Activated T-helper 17 cell treated with anti-CD3 and anti-CD28 coated beads, Interleukin-2, amount 50 U/mL, for 72 hours (primary cell): ENCODE measurements at places on chromosomes 7 and 10. TPM values are rescaled to one million over a fixed set of nuclear protein-coding genes. Genes with fewer than 3 reads are reported as not detected.
A peak's percentile ranks its signal among the peaks of the same experiment; 100 is the strongest.

GRCh38 chr10:96690755-96691730, 29.3 kb downstream of the PIK3AP1 start:
- ATAC-seq = peak; percentile 25

DNA sequence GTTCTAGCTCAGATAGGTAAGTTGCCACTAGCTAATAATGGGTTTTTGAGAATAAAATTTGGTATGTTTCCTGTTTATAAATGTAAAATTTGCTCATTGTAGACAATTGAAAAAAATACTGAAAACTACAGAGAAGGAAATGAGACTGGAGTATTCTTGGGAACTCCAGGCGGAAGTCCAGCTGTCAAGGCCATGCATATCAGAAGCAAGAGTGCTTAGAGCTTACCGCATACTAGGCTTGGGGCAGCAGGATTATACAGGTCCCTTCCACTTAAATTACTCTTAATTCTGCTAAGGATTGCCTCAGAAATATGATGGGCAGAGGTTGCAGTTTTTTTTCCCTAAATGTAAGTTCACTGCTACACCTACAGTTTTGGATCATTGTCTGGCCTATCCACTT, 26.6 kb downstream of the UMAD1 start:
- ATAC-seq = no peak

- ATAC-seq = no peak
Measured at GRCh38 chr10:29767968-29768367, 133.2 kb upstream of the SVIL start.

DNA sequence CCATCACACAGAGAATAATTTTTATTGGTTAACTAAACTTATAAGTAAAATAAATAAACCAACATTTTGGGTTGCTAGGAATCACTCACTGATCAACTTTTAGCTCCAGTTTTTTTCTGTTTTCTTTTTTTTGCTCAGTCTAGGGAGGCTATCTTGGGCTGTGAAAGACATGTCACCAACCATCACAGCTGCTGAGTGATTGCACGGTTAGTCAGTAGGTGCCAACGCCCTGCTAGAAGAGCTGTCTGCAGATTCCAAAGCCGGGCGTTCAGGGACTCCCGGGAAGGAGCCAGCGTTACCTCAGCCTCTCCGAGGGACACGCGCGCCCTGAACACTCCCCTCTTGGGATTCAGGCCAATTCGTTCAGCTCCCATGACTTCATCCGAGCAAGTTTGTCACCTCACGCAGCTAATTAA, 604 bp upstream of the STAM start:
- peak; percentile 18 for ATAC-seq

GRCh38 chr10:129725890-129726631, 238.0 kb downstream of the EBF3 start:
- ATAC-seq = no peak

GRCh38 chr7:4837041-4837802, 24.6 kb downstream of the PAPOLB start:
- ATAC-seq = no peak

DNA sequence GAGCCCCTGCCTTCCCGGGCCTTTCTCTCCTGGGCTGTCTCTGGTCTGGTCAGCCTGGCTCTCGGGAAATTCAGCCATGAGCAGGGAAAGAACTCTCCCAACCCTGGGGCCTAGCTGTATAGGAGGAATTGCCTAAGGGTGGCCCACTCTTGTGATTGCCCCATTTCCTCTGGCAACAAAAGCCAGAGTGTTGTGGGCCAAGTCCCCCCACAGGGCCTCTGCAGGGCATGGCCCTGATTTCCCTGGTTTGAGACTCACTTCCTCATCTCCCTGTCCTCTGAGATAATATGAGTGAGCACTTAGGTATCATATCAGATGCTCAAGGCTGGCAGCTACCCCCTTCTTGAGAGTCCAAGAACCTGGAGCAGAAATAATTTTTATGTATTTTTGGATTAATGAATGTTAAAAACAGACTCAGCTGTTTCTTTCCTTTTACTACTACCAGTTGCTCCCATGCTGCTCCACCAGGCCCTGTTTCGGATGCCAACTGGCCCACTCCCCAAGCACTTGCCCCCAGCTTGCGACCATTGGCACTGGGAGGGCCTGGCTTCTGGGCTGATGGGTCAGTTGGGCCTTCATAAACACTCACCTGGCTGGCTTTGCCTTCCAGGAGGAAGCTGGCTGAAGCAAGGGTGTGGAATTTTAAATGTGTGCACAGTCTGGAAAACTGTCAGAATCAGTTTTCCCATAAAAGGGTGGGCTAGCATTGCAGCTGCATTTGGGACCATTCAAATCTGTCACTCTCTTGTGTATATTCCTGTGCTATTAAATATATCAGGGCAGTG, 11.4 kb downstream of the IRF5 start:
- no peak for ATAC-seq

- no peak for ATAC-seq
Measured at GRCh38 chr10:89591111-89591795, 53.8 kb downstream of the PANK1 start.

GRCh38 chr10:117967149-117967650, 79.5 kb downstream of the RAB11FIP2 start:
- ATAC-seq = no peak

DNA sequence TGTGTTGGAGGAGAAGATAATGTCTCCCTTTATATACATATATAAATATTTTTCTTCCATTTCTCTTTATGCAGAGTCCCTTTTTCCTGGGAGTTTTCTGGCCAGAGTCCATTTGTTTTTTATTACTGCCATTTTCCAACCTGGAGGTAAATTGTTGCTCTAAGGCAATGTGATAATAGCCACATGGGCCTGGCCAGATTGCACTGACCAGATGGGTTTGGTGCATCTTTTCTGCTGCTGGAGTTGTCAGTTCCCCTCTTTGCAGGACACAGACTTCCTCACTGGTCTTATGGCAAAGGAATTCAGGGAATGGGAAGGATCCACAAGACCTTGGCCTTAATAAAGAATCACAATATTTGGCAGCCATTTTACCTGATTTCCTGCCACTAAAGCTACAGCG, 254.9 kb downstream of the SORCS3 start:
- ATAC-seq = no peak

GRCh38 chr7:130274983-130275591, 8.4 kb downstream of the CPA2 start:
- ATAC-seq = no peak

DNA sequence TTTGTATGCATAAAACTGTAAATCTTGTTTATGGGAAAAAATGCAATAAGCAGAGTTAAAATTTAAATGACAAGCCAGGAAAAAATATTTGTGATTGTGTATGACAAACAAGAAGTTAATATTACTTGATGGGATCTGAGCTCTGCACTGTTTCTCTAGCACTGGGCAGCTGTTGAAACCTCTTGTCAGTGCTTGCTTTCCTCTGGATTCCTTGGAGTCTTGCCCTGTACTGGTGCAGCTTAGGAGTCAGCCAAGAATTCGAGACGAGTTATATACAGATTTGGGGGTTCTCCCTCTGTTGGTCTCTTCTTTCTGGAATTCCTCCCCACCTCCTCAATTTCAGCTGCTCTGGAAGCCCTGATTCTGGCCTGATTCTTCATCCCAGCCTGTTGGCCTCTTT, 24.3 kb upstream of the OPN4 start:
- no peak for ATAC-seq

DNA sequence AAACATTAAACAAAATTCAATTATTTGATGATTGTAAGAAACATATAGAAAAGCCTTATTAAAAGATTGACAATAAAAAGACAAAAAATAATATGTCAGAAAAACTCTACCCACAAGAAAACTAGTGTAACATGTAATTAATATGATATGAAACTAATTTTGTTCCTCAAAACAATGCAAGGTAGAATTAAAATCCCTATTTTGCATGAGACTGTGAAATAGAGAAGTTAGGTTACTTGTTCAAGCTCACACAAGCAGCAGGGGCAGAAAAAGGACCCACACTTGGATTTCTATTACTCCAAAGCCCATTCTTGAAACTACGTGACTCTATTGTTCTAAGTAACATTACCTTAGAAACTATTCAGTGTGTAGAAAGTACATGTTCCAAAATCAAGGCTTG, 96.4 kb downstream of the KCNMA1 start:
- ATAC-seq = no peak

GRCh38 chr7:28107960-28108359, 72.6 kb downstream of the JAZF1 start:
- ATAC-seq = no peak

DNA sequence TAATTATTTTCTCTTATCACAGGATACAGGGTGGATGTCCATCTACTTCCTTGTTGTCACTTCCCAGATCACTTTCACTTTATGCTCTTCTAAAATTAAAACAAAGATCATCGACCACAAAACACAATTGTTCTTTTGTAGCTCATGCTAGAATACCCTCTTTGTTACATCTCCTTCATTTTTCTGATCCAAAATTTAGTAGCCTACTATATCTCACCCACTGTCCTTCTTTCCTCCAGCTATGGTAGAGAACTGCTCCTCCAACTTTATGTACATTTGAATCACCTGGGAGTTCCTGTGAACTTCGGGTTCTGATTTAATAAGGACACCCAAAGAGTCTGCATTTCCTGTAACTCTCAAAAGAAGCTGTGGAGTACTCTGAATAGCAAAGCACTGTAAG, 1.2 kb upstream of the AHR start:
- no peak for ATAC-seq

DNA sequence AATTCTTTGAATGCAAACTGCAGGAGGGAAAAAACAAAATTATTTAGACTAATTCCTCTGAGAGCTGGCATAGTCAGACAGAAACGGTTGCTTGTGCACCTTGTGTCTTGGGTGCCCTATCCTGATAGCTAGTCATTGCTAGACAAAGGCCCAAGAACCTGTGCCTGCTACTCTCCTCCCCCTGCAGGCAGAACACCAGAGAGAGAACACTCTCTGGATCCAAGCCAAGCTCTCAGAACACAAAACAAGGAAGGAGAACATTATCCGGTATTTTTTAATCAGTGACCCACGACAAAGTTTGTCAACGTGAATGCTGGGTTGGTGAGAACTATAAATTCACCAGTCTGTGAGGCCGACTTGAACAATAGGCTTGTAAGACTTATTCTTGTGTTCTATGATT, 18.8 kb upstream of the PPP1R9A start:
- ATAC-seq = no peak

DNA sequence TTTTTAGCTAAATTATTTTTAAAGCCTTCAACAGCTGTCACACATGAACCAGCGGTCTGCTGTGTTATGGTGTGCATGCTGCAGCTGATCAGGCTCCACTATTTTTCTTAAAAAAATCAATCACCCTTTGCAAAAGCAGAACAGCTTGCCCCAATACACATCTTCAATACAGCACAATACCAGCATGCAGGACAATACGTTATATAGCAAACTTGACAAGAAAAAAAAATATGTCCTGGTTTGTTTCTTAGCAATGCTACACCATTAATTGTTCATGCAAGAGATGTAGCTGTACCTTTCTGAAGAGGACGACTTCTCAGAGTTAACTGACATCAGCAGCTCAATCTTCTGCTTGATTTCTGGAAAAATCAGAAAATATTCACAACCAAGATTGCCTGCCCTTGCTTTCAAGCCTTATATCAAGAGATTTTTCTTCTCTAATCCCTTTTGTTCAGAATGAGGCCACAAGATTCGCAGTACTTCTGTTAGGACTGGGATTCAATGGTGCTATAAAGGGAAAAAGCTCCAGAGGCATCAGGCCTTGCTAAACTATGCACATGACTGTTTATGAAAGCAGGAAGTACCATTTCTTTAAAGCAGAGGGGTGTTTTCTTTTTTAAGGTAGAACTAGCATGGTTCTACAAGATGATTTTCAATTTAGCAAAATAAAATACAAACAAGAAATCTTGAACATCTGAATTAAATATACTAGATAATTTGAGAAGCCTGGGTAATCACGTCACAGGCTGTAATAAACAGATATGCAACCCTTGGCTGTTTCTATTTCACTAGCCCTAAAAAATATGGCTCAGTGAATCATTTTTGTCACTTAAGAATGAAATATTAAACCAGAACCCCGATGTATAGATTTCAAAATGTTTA, 120.0 kb downstream of the SRPK2 start:
- ATAC-seq = peak; percentile 78

GRCh38 chr10:20839141-20839540, 58.0 kb downstream of the NEBL start:
- ATAC-seq = no peak

- ATAC-seq = no peak
Measured at GRCh38 chr10:14093730-14094484, 236.8 kb downstream of the FRMD4A start.

GRCh38 chr10:80356563-80356988, at the start of the genes DYDC1 and DYDC2:
Gene DYDC1, minus strand, starts transcription at chr10:80356755. Its CDS starts 4,154 bp downstream, at chr10:80352601.
Gene DYDC2, plus strand, starts transcription at chr10:80356781. Its CDS starts 5,663 bp downstream, at chr10:80362444.
- ATAC-seq = peak; percentile 91

GRCh38 chr10:27147701-27148100, 6.5 kb downstream of the YME1L1 start:
- ATAC-seq = no peak

GRCh38 chr10:114515298-114515914, 111.1 kb upstream of the AFAP1L2 start:
- ATAC-seq = no peak

GRCh38 chr10:102281102-102281487, 35.8 kb downstream of the GBF1 start:
- ATAC-seq = no peak

DNA sequence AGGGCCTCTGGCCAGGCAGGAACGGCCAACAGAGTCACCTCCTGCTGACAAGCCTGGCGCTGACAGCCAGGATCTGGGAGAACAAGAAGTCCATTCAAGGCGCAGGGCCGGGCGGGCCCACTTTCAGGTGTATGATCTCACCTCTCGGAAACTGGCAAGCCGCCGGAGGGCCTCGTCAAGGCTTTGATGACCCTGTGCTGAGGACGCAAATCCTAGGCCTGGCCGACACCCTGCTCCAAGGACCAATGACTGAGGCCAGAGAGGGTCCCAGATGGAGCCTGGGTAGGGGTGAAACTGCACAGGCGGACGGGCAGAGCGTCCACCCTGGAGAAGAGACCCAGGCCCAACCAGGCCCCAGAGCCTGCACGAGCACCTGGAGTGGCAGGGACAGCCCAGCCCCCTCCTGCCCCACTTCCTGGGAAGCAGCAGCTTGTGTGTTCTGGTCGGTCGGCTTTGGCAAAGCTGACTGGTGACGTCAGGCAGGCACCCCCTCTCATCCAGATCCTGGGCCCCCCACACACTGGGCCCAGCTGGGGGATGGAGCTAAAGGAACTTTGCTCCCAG, 30.6 kb downstream of the MYL10 start:
- ATAC-seq = no peak

GRCh38 chr10:10589540-10590303, 427.9 kb upstream of the CELF2 start:
- ATAC-seq = peak; percentile 35

DNA sequence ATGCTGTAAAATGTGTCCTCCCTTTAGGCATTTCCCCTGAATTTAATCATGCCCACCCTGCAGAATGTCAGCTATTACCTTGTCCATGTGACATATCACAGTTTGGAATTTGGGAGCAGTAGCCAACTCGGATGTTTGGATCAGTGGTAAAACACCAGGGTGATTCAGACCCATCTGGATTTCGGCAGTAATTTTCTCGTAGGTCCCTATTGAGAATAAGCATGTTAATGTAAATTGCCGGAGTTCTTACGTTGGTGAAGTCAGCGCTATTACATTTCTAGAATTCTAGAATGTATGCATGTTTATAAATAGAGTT, 44.1 kb downstream of the HGF start:
- ATAC-seq = no peak

SLC13A4 gene
- not detected for total RNA-seq

SCART1 gene
- total RNA-seq = 7.2 TPM

SDK1 gene
- 0.06 TPM for total RNA-seq

ELOVL3 gene
- total RNA-seq = 0.24 TPM

PRRT4 gene
- total RNA-seq = 0.45 TPM

GPR15LG gene
- not detected for total RNA-seq

THNSL1 gene
- 4.7 TPM for total RNA-seq

CYCS gene
- total RNA-seq = 234 TPM

CALHM1 gene
- total RNA-seq = not detected

MEIG1 gene
- total RNA-seq = 0.48 TPM
